ENCODE measurements at places on chromosomes 11 and 22. TPM values are rescaled to one million over a fixed set of nuclear protein-coding genes. Genes with fewer than 3 reads are reported as not detected.

DNA sequence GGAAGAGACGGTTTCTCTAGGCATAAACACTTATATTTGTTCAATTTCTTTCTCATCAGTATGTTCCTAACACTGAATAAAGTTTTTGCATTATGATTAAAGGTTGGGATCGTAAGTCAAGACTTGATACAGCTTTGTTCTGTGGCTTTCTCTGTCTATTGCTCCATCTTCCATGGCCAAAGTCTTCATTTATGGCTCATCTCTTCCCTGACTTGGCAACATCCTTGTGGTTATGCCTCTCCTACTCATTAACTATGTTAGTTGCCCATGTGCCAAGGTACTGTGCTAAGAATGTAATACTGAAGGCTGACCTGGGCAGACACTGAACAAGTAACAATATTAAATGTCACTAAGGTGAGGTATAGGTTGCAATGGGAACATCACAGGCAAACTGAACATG is 1.6 kb upstream of the ACCSL start:
- no peaks in the 10 kb centered on the region for H3K4me1 ChIP-seq
- DNase-seq = no peak
- H3K4me3 ChIP-seq = no peak overlapping the region
- H3K36me3 ChIP-seq = no peaks in the 10 kb centered on the region

- peaks cover 12% of the 10 kb centered on the region for H3K36me3 ChIP-seq
- peaks cover 45% of the 10 kb centered on the region for H3K4me1 ChIP-seq
- DNase-seq = peak; percentile 86
- H3K4me3 ChIP-seq = peak overlapping the region; percentile 92
- H3K27ac ChIP-seq = peak overlapping the region; percentile 98
These were observed 945 bp downstream of the CREBZF start for GRCh38 chr11:85663753-85664614.

- H3K36me3 ChIP-seq = no peaks in the 10 kb centered on the region
- no peak overlapping the region for H3K4me3 ChIP-seq
These were observed 235.5 kb downstream of the GRIK4 start for GRCh38 chr11:120746836-120747609.

DNA sequence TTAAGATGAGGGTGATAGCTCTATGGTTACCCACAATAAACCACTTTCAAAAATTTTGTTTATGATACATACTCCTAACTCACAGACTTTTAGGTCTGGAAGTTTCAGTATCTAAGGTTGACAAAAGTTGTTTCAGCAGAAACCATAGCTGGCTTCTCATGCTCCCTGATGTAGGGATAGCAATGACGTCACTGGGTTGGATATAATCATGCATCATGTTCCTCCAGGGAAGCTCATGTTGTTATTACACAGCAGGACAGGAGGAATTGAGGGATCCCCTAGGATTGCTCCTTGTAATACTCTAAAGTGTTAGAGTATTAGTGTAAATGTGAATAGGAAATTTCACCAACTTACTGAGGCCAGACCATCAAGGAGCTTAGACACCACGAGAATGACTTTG is 23.6 kb downstream of the APOL3 start:
- H3K4me1 ChIP-seq = peaks cover 10% of the 10 kb centered on the region
- H3K4me3 ChIP-seq = no peak overlapping the region
- DNase-seq = no peak
- peaks cover 10% of the 10 kb centered on the region for H3K36me3 ChIP-seq
- no peaks in the 10 kb centered on the region for H3K27me3 ChIP-seq
- no peak overlapping the region for H3K27ac ChIP-seq

DNA sequence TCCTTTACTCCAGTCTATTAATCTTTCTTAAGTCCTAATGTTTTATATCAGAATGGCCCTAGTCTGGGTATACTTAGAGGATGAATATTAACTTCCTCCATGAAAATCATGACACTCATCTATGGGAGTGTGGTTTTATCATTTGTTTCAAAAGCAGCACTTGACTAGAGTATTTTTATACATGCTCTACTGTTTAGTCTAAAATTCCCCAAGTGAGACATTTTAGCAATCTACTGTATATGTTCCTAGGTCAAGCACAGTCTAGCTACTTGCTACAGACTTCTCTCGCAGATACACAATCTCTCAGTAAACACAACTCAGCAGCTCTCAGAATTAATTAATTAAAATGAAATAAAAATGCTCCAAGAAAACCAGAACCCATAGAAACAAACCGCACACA is 2.9 kb upstream of the HBB start:
- no peak overlapping the region for H3K4me3 ChIP-seq
- H3K27ac ChIP-seq = no peak overlapping the region
- no peaks in the 10 kb centered on the region for H3K27me3 ChIP-seq
- no peaks in the 10 kb centered on the region for H3K4me1 ChIP-seq
- no peak for DNase-seq

GRCh38 chr11:112004389-112004788 is 20.8 kb upstream of the DLAT start:
- no peaks in the 10 kb centered on the region for H3K27me3 ChIP-seq
- H3K36me3 ChIP-seq = no peaks in the 10 kb centered on the region
- H3K27ac ChIP-seq = no peak overlapping the region
- H3K4me3 ChIP-seq = no peak overlapping the region

GRCh38 chr11:34585735-34586487 is 35.0 kb upstream of the EHF start:
- no peaks in the 10 kb centered on the region for H3K4me1 ChIP-seq
- H3K27me3 ChIP-seq = no peaks in the 10 kb centered on the region
- no peak overlapping the region for H3K27ac ChIP-seq
- no peak for DNase-seq
- H3K4me3 ChIP-seq = no peak overlapping the region

DNA sequence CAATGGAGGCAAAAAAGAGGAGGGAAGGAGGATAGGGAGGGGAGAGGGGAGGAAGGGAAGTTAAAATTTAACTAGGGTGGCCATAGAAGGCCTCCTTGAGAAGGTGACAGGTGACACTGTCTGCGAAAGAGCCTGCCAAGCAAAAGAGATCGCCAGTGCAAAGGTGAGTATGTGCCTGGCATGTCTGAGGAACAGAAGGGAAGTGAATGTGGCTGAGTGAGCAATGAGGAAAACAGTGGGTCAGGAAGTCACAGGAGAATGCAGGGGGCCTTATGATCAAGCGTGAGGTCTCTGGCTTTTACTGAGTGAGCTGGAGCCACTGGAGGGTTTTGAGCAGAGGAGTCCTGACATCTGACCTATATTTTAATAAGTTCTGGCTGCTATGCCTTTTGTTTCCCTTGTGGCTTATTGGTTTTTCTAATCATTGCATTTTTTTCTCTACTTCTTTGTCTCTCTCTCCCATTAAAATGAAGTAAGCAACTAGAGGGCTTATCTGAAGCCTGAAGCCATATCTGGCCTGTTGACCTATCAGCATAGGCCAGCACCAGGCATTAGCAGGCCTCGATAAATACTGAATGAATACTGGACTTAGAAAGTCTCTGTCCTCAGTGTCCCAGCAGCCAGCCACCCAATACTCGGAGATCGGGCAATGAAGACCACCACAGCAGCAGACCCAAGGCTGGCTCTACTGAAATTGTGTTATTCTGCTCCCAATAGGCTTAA is 5.6 kb downstream of the AP1B1 start:
- peaks cover 17% of the 10 kb centered on the region for H3K4me1 ChIP-seq
- H3K4me3 ChIP-seq = no peak overlapping the region
- no peaks in the 10 kb centered on the region for H3K27me3 ChIP-seq
- H3K27ac ChIP-seq = peak overlapping the region; percentile 6

DNA sequence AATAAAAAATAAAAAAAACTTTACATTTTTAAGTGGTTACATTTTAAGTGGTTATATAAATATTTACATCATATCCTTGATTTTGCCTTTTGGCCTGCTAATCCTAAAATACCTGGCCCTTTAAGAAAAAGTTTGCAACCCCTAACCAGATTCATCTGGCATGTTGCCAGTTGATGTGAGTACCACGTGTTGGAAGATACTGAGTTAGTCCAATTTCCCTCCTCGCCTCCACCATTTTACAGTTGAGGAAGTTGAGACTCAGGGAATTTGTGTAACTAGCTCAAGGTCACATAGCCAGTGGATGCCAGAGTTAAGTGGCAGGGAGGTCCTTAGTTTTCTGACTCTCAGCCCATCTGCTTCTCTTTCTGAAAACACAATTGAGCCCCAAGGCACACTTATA is 5.1 kb downstream of the ELF5 start:
- no peak overlapping the region for H3K4me3 ChIP-seq
- H3K27ac ChIP-seq = no peak overlapping the region
- H3K27me3 ChIP-seq = no peaks in the 10 kb centered on the region
- H3K36me3 ChIP-seq = no peaks in the 10 kb centered on the region

PRODH gene
- total RNA-seq = 0.24 TPM

DNA sequence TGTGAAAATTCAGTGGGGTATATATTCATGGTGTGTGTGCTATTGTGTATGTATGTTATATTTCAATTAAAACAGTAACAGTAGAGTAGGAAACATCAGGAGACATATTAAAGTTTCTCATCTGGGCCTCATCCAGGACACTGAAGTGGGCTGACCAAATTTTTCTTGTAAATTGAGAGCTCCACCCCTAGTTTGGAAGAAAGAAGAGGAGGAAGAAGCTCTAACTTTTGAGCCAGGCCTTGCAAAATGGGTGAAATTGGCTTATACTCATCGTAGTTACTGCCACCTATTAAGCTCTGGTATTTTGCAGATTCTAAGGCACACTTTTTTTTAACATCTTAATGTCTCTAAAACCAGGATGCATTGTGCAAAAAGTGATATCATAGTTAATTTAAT is 33.7 kb downstream of the TSPAN18 start:
- H3K4me3 ChIP-seq = no peak overlapping the region
- H3K27me3 ChIP-seq = no peaks in the 10 kb centered on the region
- no peak for DNase-seq

TUBA8 gene
- 1.2 TPM for total RNA-seq

- H3K27me3 ChIP-seq = no peaks in the 10 kb centered on the region
- no peak overlapping the region for H3K27ac ChIP-seq
- no peaks in the 10 kb centered on the region for H3K36me3 ChIP-seq
These were observed 5.7 kb downstream of the UPK3A start for GRCh38 chr22:45290410-45290936.

DNA sequence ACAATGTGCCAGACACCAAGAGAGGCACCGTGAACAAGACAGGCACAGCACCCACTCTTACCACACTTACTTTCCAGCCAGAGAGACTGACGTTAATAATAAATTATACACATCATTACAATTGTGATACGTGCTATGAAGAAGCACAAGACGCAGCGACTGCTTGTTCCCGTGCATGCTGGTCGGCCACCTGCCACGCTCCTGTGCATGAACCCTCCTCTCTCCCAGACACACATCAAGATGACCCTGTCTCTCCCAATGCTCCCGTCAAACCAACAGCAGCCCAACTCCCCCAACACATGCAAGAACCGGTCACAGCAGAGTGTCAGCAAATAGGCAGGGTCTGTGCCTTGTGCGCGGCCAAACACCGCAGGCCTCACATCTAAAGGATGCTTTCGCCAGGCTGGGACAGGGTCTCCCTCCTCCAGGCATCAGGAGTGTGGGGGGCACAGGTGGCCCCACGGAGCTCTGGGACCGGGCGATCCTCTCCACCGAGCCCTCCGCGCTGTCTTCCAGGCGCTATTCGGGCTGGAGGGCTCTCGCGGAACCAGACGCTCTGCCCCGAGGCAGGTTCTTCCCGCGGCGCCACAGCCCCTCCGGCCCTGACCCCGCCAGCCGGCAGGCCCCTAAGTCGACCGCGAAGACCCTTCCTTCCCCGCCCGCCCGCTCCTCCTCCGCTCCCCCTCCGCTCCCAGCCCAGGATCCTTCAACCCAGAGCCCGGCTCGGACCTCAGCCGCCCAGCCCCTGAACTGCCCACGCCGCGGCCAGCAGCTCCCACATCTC is 533 bp downstream of the SERGEF start:
- peak overlapping the region; percentile 41 for H3K4me3 ChIP-seq
- no peak for DNase-seq
- H3K36me3 ChIP-seq = no peaks in the 10 kb centered on the region
- peaks cover 8% of the 10 kb centered on the region for H3K4me1 ChIP-seq
- H3K27ac ChIP-seq = peak overlapping the region; percentile 80

- no peaks in the 10 kb centered on the region for H3K27me3 ChIP-seq
- H3K27ac ChIP-seq = no peak overlapping the region
- no peak overlapping the region for H3K4me3 ChIP-seq
- DNase-seq = no peak
- H3K36me3 ChIP-seq = no peaks in the 10 kb centered on the region
These were observed 18.5 kb downstream of the MMP13 start for GRCh38 chr11:102936864-102937509.

HBB gene
- total RNA-seq = not detected

- peaks cover 47% of the 10 kb centered on the region for H3K4me1 ChIP-seq
- H3K4me3 ChIP-seq = no peak overlapping the region
- no peak for DNase-seq
These were observed 24.0 kb downstream of the MARK2 start for GRCh38 chr11:63862923-63863322.

SLC22A25 gene
- total RNA-seq = not detected

UCP2 gene
- total RNA-seq = 295 TPM

CRYBA4 gene
- not detected for total RNA-seq

HTR3A gene
- not detected for total RNA-seq

DNA sequence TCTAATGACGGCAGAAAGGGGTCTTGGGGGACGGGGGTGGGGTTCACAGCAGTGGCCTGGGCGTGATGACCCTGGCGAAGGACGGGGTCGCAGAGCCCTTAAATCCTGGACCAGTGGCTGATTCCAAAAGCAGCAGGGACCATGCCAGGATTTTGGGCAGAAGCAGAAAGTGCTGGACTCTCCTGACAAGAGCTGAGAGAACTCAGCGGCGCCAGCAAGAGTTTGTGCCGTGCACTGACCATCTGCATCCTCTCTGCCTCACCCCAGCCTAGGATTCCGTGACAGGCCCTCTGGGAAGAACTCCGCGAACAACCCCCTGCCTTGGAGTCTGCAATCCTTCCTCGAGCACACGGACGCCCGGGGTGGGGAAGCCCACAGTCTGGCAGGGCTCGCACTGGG is 644 bp upstream of the NDUFV1 start:
- H3K27me3 ChIP-seq = no peaks in the 10 kb centered on the region
- H3K27ac ChIP-seq = peak overlapping the region; percentile 75
- peaks cover 18% of the 10 kb centered on the region for H3K36me3 ChIP-seq
- peak overlapping the region; percentile 71 for H3K4me3 ChIP-seq

DNA sequence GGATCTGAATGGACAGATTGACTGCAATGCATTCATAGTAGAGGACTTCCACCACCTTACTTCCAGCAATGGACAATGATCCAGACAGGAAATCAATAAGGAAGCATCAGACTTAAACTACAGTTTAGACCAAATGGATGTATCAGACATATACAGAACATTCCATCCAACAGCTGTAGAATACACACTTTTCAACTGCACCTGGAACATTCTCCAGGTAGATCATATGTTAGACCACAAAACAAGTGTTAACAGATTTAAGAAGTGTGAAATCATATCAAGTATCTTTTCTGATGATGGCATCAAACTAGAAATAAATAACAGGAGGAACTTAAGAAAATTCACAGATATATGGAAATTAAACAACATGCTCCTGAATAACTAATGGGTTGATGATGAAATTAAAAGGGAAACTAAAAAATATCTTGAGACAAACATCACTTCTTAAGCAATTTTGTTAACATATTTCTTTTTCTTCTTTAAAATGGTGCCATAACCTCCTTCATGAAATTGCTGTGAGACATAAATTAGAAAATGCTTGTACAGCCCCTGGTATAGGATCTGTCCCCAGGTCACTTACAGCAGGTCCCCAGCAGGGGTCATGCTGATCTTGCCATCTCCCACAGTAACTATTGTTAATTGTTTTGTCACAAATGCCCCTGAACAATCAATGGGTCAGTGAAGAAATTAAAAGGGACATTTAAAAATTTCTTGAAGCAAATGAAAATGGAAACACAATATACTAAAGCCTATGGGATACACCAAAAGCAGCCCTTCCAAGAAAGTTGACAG is 100.0 kb upstream of the OR4B1 start:
- H3K27me3 ChIP-seq = no peaks in the 10 kb centered on the region
- H3K27ac ChIP-seq = no peak overlapping the region
- H3K4me3 ChIP-seq = no peak overlapping the region
- H3K36me3 ChIP-seq = peaks cover 8% of the 10 kb centered on the region
- H3K4me1 ChIP-seq = no peaks in the 10 kb centered on the region
- no peak for DNase-seq

SCYL1 gene
- 85.1 TPM for total RNA-seq

Data from CD8-positive, alpha-beta memory T cell (primary cell).